ENCODE measurements at places on chromosomes 1 and 21.

GRCh38 chr21:39632796-39633442 is 20.2 kb downstream of the B3GALT5 start:
- DNase-seq, result no peak

- no peak for DNase-seq
Observed at GRCh38 chr1:177571485-177572076, 398.3 kb downstream of the SEC16B start.

- DNase-seq, result no peak
Observed at GRCh38 chr1:228037401-228038386, 30.9 kb downstream of the WNT3A start.

GRCh38 chr1:30780409-30780808 is 22.8 kb upstream of the LAPTM5 start:
- no peak for DNase-seq

- DNase-seq, result no peak
Observed at GRCh38 chr1:21496886-21497285, 12.3 kb upstream of the ALPL start.

DNA sequence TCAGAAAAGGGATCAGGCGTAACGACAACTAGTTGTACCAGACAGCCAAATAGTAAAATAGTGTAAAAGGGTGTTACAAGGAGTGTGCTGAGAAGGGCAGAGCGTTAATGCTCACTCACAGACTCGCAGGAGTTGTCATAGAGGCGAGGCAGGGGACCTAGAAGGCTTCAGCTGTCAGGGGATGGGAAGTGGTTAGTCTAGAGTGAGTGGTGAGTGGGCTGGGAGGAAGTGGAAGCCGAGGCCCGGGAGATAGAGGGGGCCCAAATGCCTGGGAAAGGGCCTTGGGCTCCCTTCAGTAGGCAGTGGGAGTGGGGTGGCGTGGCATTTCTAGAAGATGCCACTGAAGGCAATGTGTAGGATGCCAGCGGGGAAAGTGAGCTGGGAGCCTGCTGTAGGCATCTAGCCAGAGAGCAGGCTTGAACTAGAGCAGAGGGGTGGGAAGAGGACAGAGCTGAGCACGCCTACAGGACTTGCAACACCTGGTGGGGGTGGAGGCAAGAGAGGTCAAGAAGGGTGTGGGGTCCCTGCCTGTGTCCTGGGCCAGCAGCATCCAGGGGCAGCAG is 10.3 kb downstream of the SLC6A17 start:
- DNase-seq, result no peak

- no peak for DNase-seq
Observed at GRCh38 chr1:211343607-211344006, 17.0 kb downstream of the TRAF5 start.

DNA sequence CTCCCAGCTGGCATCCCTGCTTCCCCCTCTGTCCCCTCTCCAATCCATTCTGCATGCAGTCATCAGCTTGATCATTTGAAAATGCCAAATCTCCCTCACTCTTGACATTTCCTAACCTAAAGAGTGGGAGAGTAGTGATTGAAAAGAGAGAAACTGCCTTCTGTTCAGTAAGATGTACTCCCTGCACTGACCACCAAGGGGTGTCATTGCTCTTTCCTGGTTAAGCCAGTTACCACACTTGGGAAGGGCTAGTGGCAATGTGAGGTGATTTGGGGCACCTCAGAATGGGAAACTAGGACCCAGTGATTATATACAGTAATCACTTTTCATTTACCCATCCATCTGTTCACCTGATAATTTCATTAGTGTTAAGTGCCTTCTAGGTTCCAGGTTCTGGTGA is 6.9 kb upstream of the TMEM269 start:
- DNase-seq, result no peak

GRCh38 chr1:180155182-180155682 is 563 bp downstream of the QSOX1 start:
- no peak for DNase-seq

DNA sequence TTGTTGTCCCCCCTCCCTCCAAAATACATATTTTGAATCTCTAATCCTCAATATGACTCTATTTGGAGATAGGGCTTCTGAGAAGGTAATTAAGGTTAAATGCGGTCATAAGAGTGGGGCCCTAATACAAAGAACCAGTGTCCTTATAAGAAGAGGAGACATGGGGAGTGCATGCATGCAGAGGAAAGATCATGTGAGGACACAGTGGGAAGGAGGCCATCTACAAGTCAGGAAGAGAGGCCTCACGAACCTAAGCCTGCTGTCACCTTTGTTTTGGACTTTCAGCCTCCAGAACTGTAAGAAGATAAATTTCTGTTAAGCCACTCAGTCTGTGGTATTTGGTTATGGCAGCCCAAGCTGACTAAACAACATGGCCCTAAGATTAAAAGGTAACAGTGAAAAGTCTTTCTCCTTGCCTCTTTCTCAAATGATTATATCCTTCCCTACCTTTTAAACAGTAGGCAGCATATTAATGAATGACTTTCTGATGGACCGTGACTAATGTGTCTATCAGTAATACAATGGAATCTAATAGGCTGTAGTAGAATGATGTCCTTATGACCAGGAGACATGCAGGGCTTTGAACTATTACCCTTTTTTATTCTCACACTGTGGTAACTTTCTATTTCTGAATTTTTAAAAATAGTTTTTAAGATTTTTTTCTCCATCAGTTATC is 40.6 kb upstream of the ST6GALNAC3 start:
- no peak for DNase-seq

- DNase-seq, result no peak
Observed at GRCh38 chr21:16492892-16493291, 763.1 kb downstream of the USP25 start.

DNA sequence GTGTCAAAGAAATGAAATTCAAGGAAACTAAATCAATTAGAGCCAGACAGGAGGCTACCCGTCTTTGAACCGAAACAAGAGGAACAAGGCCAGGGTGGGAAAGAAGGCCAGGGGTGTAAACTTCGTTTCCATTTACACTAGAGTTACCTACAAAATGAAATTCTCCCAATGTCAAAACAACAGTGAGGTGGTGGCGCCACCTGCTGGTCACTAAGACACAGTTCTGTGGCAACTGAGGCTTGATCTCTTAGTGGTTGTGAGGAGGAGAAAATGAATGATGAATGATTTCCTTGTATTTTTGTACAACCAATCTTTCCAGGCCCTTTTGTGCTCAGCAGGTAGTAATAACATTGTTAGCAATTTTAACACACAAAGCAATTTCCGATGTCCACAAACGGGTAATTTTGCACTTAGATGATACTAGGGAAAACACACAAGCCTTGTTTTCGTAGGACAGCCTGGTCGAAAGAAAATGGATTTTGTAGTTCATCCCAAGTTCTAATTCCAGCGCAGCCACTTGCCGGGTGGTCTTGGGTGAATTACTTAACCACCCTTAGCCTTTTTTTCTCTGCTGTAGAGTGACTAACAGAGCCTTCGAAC is 54.8 kb upstream of the SOD1 start:
- peak; percentile 61 for DNase-seq
